ENCODE measurements at places on chromosomes 5 and 9.

DNA sequence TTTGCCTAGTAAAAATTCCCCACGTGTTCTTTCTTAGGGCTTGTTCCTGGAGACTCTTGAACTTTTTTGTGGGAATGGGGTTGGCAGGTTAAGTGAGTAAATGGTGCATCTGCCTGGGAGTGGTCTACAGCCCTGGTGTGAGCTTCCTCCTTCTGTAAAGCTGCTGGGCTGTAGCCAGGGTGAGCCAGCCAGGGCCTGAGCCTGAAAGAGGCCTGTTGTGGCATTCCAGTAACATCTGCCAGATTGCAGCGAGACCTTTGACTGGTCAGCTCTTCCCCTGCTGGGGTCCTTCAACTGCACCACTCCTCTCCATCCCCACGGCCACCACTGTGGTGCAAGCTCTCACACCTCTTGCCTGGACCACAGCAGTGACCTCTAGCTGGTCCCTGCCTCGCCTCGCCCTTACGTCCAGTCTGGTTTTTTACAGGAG lies 47.5 kb downstream of the SLC22A5 start:
- no peak for DNase-seq

GRCh38 chr5:57550132-57550531 lies 67.5 kb upstream of the ACTBL2 start:
- DNase-seq: no peak

DNA sequence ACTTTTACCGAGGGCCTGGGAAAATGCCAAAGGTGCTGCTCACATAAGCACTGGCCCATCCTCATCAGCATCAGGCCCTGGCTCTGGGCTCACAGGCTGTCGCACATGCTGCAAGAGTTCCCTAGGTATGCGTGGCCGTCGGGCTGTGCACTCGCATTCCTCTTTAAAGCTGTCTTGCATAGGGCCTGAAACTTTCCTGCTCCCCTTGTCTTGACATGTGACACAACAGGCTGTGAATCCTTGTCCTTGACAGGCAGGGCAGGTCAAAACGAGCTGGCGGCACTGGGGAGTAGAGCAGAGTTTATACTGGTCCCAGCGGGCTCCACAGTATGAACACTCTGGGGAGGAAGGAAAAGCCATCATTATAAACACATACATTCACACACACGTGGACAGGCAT lies 30.7 kb downstream of the TSTD2 start:
- no peak for DNase-seq

GRCh38 chr5:136106351-136107031 lies 26.2 kb upstream of the SMAD5 start:
- no peak for DNase-seq

- no peak for DNase-seq
Observed at GRCh38 chr9:114117996-114118830, 19.1 kb upstream of the KIF12 start.

- no peak for DNase-seq
Observed at GRCh38 chr5:75663579-75664284, 52.5 kb downstream of the ANKDD1B start.

GRCh38 chr5:162603443-162604070 lies 536.0 kb downstream of the GABRG2 start:
- DNase-seq: no peak

DNA sequence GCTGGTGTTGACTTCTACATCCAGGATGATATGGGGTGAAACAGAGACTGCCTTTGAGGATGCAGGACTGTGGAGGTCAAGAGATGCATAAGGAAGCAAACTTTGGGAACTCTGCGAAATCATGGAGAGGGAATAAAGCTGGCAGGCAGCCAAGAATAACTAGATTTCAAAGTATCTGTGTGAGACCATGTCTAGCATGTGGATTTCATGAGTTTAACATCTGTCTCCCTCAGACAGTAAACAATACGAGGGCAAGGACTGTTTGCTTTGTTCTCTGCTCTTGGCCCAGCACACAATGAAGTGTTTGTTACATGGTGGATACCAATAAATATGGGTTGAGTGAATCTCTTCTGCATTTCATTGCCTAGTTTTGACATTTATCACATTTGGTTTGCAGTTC lies 71.3 kb downstream of the RASEF start:
- no peak for DNase-seq

- no peak for DNase-seq
Observed at GRCh38 chr5:12320331-12320730, 416.1 kb upstream of the CTNND2 start.

DNA sequence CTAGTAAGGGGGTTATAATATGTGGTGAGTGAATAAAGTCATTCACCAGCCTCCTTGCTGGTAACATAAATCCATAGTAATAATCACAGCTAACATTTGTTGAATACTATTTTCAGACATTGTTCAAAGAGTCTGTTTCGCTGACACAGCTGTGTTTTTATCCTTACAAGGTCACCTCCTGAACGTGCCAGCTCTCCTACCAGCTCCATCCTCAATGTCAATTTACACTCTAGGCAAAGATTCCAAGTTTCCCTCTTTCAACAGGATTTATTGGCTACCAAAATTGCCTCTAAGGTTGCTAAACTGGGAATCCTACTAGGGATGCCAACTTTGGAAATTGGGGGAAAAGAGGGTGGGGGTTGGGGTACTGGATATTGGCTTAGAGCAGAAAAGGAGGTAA lies 30.7 kb upstream of the SMC5 start:
- DNase-seq: no peak

DNA sequence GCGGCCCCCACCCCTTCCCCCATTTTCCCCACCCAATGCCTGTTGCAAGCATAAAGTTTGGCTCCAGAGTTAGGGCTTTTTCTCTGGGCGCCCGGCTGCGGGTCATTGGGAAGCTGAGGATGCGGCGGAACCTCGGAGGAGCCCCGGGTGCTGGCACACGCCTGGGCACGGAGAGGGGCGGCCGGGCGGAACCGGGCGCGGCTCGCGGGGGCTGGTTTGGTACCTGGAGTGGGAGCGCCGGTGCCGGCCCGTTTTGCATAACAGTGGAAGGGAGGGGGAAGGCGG lies 1.2 kb downstream of the PPARGC1B start:
- DNase-seq: no peak

DNA sequence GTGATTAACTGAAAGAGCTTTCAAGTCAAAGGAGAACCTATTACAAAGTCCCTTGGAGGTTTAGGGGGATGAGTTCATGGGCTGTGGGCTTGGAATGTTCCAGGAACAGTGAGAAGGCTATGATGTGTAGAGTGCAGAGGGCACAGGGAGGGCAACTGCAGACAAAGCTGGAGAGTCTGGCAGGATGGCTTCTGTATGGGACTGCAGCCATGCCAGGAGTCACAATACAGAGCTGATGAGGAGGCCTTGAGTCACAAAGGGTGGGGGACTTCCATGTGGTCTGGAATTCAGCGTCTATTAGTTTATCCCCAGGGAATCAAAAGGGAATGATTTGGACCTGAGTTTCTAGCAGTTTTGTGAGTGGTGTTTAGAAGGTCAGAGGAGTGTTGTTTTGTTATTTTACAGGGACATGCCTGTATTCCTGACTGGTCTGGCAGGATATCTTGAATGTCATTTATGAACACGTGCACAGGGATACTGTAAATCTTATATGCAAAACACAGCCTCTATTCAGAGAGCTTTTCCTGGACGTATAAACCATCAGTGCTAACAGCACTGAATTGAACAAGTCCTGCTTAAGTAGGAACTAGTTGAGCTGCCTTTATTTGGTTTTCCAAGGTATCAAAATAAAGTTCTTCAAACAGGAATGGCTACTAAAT lies 14.3 kb upstream of the TEK start:
- no peak for DNase-seq

- no peak for DNase-seq
Observed at GRCh38 chr9:87035879-87036278, 88.6 kb upstream of the GAS1 start.

- DNase-seq: no peak
Observed at GRCh38 chr9:75990576-75991304, 100.3 kb downstream of the PCSK5 start.

GRCh38 chr5:107499776-107500175 lies 171.0 kb downstream of the EFNA5 start:
- DNase-seq: no peak

DNA sequence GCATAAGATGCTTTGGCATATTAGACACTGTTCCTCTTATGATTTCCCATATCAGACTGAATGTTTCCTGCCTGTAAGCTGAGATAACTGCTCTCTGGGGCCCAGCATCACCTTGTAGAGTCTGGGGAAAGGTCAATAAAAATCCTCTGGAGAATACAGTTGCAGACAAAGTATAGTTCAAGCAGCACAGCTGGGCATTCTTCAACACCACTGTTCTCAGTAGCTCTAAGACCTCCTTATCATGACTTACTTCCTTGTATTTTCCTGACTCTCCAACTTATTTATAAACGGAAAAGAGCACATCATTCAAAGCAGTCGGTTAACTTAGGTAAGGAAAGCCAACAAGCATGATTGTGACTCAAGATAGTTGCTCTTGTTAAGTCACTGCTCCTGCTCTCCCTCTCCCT lies 208.7 kb upstream of the RASEF start:
- no peak for DNase-seq

GRCh38 chr5:18778225-18778624 lies 1144.0 kb downstream of the TAF11L14 start:
- DNase-seq: no peak

DNA sequence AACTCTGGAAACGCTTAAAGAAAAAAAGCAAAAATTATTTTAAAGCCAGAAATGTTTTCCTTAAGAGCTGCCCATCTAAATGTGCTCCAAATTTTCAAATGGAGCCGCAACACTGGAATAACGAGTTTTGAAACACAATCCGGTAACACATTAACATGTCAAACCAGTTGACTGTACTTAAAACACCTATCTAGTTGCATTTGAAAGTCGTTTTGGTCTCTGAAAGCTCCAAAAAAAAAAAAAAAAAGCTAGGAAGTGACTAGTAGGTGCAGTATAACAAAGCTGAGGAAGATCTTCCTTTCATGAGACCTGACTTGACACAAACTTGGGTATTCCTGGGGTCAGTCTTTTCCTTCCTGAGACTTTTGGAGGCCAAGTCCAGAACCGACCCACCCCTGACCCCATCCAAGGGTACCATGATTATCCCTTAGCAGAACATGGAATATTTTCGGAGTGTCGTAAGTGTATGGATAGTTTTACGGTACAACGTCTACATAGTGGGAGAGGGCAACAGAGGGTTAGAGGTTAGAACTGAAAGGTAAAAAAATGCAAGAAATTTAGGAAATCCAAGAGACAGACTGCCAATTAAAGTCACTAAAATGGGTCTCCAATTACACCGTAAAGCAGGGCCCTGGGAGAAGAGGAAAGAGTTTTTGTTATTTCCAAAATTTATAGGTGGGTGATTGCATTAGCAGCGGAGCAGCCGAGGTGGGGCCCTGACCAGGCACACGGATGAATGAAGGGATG lies 812 bp downstream of the CETN3 start:
- peak; percentile 12 for DNase-seq

DNA sequence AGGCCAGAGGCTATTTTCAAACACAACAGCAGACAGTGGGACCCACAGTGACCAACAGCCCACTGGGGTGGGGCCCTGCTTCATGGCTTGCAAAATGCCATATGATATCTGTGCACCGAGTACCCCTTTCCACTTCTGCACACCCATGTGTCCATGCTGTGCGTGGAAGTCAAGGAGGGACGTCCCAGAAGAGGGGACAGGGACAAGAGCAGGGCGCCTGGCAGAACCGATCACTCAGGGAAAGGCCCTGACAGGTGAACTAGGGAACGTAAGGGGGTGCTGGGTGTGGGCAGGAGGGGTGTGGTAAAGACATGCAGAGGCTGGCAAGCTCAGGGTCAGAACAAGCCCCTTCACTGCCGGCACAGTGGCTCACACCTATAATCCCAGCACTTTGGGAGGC lies 7.6 kb upstream of the TTLL11 start:
- no peak for DNase-seq

DNA sequence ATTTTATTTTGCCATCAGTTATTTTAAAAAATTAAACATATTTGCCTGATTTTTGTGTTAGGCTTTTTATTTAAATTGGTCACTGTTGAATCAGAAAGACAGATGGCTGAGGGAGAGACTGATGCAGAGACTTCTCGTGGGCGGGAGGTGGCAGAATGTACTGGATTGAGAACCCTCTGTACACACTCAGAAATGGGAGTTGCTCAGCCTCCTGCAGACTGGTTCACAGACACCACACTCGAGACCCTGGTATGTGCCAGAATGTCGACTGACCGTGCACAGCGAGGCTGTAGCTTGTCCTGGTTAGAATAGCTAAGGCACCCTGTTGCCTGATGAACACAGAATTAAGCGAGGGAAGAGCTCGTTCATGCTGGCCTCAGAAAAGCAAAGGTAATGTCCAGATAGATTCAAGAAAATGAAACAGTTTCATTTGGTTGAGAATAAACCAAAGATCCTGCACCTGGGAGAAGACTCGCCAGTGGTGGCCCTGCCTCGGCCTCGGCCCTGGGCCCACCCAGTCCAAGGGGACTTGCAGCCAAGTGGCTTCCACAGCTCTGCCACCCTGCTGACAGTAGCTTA lies 71.3 kb upstream of the OTULINL start:
- no peak for DNase-seq

GRCh38 chr5:24642022-24642421 lies 2.8 kb downstream of the CDH10 start:
- DNase-seq: peak; percentile 59

DNA sequence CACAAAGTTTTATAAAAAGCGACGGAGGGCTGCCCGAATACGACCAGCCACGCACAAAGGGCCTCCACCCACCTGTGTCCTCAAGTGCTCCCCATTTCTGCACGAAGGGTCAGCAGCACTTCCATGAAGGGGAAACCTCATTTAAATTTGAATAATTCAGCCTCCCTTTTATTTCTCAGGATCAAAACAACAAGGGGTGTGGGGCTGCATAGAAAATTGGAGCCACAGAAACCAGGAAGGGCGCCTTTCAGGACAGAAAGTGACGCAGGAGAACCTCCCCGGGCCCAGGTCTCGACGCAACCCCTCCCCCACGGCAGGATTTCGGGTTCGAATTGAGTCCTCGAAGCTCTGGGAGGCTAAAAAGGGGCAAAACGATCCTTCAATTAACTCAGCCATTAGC lies 2.1 kb downstream of the NRARP start:
- no peak for DNase-seq

DNA sequence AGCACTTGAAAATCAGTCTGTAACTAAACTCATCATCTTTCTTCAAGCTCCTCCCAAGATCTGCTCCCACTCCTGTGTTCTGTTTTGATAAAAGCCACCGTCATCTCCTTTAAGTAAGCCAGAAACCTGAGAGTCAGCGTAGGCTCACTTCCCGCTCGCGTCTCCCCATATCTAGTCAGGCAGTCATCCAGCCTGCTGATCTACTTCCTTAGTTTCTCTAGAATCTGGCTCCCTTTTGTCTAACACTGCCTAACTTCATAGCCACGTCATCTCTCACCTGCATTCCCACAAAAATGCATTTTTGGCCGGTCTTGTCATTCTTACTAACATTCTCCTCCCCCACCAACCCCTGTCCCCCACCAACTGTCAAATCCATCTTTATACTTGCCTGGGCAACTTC lies 3.0 kb upstream of the TJP2 start:
- no peak for DNase-seq

- no peak for DNase-seq
Observed at GRCh38 chr5:128350705-128351104, 187.3 kb downstream of the FBN2 start.

DNA sequence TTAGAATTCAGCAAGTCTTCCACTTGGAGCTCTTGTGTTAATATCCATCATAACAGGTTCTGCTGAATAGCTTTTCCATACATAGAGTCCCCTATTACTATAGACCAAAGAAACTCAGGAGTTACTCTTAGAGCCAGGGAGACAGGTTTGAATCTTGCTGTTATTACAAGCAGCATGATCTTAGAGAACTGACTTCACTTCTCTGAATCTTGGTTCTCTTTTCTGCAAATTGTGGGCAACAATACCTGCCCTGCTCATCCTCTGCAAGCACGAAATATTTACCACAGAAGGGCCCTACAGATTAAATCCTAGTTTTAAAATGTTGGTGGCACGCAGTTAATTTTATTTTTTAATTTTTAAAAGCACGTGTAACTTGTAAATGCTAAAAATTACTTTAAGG lies 111.7 kb downstream of the TLR4 start:
- no peak for DNase-seq
